Psoas muscle (tissue), 8 donors: ENCODE measurements at places on chromosomes 5 and 9. TPM values are rescaled to one million over a fixed set of nuclear protein-coding genes. Genes with fewer than 3 reads are reported as not detected.

DNA sequence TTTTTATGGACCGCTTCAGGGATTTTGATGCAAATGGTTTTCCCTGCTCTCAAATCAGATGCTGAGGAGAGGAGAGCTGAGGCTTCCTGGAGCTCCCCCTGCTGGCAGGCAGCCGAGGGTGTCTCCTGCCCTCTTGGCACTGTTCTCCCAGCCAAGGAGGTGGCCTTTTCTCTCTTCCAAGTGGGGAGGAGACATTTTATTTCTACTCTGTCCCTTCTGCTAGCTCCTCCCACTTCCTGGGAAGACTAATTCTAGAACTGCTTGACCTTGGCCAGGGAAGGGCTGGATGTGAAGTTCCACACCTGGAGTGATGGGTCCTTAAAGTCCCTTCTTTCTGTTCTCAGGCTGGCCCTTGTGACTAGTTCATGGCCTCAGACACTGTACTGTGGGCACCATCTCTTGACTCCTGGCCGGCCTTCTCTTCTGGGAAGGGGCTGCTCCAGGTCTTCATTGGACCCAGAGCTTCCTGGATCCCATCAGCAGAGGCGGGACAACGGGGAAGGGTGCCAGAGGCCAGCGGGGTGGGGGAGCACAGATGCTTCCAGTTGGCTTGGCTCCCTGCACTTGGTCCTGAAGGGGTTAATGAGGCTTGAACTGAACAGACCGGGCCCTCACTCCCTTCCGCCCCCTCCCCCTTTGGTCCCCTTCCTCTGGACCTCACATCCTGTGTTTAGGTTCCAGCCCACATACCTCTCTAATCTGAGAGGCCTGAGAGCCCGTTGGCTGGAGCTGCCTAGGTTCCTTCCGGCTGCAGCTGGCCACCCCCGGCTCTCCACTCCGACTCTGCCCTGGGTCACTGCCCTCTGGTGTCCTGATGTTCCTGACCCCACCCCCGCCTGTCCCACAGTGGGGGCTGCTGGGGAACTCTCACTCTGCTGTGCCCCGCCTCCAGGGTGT is 32.1 kb downstream of the PTPA start:
- DNase-seq, result peak; percentile 92

The CTXN3 gene
- total RNA-seq, result not detected

DNA sequence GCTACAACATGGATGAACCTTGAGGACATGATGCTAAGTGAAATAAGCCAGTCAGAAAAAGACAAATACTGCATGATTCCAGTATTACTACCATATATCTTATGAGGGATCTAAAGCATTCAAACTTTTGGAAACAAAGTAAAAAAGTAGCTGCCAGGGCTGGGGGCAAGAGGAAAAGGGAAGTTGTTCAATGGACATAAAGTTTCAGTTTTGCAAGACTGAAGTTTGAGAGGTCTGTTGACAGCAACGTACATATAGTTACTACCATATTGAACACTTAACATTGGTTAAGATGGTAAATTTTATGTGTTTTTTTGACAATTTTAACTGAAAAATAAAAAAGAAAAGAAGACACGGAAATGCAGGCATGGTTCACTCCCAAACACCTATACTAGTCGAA is 77.6 kb downstream of the MAPKAP1 start:
- no peak for DNase-seq

- DNase-seq, result no peak
Measured at GRCh38 chr9:20270161-20270560, 352.1 kb downstream of the MLLT3 start.

The ANKDD1B gene
- not detected for total RNA-seq

The GARNL3 gene
- total RNA-seq, result 4.8 TPM

DNA sequence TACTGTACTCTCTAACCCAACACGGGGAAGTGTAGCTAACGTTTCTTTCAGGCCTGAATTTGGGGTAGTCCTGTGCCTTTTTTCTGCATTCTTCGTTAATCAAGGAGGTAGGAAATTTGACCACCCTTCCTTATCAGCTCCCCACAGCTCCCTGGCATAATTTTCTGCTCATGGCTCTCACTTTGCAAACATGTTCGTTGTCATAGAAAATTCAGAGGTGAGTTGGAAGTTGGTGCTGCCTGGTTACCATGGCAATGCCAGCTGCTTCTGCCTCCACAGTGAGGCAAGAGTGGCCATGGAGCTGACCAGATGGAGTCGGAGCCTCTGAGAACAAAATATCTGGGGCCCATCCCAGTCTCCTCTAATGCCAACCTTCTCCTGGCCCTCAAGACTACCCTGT is 116.6 kb upstream of the BOD1 start:
- no peak for DNase-seq

The PHF24 gene
- not detected for total RNA-seq

The PCDHGB7 gene
- total RNA-seq, result 7.2 TPM

- DNase-seq, result no peak
Measured at GRCh38 chr5:96919754-96920197, 16.1 kb upstream of the LNPEP start.

- no peak for DNase-seq
Measured at GRCh38 chr5:10567781-10568321, 4.0 kb downstream of the ANKRD33B start.

DNA sequence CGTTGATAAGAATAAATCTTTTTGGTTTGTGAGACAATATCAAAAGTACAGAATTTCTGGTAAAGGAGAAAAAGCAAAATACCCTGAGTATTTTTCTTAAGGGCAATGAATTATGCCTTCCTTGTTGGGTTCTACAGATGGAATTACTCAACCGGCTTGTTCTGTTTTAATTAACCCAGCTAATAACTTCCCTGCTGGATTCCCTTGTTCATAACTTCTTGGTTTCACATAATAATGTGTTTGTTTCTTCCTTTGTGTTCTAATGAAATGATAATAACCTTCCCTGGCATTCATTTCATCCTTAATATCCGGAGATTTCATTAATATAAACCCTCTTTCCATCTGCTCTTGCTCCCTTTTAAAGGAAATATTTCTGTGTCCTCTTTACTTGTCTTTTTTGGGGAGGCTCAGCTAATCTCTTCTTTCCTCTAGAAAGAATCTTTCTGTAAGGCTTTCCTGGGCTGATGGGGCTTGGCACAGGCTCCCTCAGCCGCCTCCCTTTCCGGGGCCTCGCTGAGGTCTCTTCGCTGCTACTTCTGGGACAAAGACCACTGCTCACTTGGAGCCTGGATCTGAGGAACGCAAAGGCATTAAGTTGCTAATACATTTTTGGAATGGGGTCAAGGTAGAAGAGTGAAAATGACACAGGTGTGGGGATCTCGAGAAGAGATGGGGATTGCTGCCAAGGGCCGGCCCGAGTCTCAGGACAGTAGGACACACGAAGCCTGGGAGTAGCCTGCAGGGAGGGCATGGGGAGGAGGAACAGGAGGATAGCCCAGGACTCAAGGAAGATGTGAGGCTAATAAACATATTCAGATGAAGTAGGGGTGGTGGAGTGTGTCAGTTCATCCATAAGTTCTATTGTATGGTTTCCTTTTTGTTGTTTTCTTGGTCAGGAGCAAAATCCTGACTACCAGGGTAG is 118.5 kb downstream of the NRG2 start:
- DNase-seq, result no peak

GRCh38 chr5:55711507-55712022 is 559 bp downstream of the SLC38A9 start:
- DNase-seq, result no peak

- DNase-seq, result no peak
Measured at GRCh38 chr9:130319300-130319699, 53.7 kb downstream of the HMCN2 start.

GRCh38 chr9:133419005-133419404 is 1.2 kb upstream of the REXO4 start:
- no peak for DNase-seq

GRCh38 chr5:3197304-3198073 is 398.1 kb upstream of the IRX1 start:
- DNase-seq, result no peak

The SLC25A2 gene
- not detected for total RNA-seq

DNA sequence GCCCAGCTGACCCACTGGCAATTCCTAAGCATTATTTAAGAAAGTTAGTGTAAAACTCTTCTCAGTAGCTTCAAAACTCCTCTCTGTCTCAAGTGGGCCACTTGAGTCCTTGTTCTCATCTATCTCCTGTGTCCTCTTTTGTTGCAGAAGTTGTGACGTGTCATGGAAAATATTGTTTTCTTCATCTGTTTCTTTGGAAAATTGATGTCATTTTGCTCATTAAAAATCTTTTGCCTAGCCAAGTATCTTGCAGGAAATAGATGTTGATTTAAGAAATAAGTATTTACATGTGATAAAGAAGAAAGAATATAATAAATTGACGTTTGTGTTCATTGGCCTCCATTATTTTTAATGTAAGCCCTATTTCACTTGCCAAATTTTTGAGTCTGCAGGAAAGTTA is 1158.4 kb upstream of the SEMA6A start:
- DNase-seq, result no peak

DNA sequence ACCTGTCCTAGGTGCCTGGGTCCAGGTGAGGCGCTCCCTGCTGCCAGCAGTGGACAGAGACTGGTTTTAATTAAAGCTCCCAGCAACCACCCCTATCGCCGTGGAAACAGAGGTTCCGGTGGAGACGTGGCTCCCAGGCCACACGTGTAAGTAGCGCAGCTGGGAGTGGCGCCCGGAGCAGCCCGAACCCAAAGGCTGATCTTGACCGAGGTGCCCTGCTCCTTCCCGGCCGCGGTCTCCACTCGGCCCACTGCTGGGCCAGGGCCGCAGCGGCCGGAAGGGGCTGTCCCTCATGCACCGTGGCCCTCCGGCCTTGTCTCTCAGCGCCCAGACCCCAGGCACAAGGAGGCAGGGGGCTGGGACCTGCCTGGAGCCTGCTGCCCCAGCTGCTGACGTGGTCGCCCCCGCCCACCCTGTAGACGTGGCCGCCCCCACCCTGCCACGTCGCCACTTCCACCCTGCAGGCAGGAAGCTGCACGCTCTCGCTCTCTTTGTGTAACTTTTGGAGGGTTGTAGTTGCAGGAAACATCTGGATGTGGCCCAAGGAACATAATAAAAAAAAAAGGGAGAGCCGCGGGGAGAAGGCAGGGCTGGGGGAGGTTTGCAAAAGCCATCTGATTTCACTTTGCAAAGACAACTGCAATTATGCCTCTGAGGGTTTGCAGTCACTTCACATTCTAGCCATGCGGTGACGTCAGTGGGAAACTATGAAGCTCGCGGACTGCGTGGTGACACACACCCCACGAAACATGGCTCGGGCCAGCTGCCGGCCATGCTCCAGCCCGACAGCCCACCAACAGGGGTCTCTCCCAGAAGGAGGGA is 129.9 kb downstream of the RXRA start:
- peak; percentile 89 for DNase-seq

- DNase-seq, result no peak
Measured at GRCh38 chr5:172379481-172379880, 74.8 kb downstream of the SH3PXD2B start.

The SLC22A4 gene
- total RNA-seq, result 14.0 TPM

The PLAC8L1 gene
- total RNA-seq, result 0.64 TPM

- DNase-seq, result no peak
Measured at GRCh38 chr9:112020680-112021596, 124.3 kb downstream of the UGCG start.

DNA sequence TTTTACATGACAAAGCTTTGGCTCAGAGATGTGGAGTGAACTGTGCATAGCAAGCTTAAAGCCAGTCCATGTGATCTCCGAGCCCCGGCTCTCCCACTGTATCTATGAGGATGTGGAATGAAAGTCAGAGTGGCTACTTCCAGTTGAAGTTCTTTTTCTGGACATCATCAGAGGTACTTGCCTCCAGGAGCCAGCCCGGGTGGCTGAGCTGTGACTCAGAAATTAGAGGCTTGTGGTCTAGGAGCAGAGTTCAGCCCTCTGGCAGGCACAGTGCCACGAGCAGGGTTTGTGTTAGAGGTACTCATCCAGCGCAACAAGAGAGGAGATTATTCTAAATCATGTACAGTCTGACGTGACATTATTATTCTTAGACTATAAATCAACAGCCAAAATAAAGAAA is 322.5 kb downstream of the CDK5RAP2 start:
- no peak for DNase-seq

DNA sequence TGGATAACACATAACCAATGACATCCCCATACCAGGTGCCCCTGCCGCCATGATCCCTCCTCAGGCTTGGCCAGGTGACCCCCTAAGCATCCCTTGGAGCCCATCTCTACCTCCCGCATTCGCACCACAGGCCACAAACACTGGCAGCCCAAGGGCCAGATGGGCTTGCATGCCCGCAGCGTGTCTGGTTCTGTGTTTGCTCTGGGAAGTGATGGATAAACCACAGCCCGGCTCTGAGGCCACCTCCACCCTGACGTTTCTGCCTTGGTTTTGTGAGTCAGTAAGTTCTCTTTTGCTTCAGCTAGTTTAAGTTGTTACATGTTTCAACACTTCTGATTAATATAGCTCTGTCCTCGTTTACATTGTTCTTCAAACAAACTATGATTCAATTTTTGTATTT is 172.4 kb upstream of the PHYKPL start:
- DNase-seq, result no peak

The GRHPR gene
- total RNA-seq, result 111 TPM

DNA sequence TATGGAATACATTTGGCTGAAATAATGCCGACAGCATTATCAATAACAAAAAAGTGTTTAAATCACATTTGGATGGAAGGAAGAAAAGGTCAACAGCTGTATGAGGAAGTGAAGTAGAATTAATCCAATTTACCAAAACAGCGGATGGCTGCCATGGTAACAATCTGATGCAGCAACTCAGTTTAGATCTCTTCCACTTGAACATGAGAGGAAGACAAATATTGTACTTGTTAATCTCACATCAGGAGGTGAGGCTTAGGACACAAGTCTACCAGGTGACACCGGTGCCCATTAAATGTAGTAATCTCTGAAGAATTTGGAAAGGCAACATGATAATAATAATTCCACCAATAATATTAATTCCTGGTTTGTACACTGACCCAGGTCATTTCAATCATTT is 2.4 kb downstream of the RASEF start:
- DNase-seq, result no peak

DNA sequence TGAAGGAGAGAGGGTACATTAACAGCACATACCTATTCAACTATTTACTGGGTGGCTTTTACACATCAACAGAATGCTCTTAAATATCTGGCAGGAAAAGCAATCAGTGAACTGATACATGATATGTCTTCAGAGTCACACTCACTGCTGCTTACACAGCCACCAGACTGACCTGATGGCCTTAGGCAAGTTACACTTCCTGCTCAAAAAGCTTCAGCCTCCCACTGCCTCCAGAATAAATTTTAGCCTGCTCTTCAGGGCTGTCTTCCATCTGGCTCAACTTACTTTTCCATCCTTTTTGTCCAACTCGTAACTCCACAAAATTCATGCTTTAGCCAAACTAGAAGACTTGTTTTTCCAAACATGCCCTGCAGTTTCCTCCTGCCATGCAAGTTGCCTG is 10.7 kb downstream of the LOX start:
- no peak for DNase-seq

The BTNL3 gene
- total RNA-seq, result not detected

- no peak for DNase-seq
Measured at GRCh38 chr5:117195076-117195475, 620.5 kb upstream of the SEMA6A start.

GRCh38 chr5:170471551-170472178 is 32.2 kb upstream of the KCNIP1 start:
- DNase-seq, result no peak

The LHX2 gene
- total RNA-seq, result not detected

GRCh38 chr9:69923972-69924371 is 103.4 kb downstream of the CFAP95 start:
- DNase-seq, result no peak

The MARCOL gene
- total RNA-seq, result not detected
